ENCODE measurements at places on chromosomes 16 and 17.

DNA sequence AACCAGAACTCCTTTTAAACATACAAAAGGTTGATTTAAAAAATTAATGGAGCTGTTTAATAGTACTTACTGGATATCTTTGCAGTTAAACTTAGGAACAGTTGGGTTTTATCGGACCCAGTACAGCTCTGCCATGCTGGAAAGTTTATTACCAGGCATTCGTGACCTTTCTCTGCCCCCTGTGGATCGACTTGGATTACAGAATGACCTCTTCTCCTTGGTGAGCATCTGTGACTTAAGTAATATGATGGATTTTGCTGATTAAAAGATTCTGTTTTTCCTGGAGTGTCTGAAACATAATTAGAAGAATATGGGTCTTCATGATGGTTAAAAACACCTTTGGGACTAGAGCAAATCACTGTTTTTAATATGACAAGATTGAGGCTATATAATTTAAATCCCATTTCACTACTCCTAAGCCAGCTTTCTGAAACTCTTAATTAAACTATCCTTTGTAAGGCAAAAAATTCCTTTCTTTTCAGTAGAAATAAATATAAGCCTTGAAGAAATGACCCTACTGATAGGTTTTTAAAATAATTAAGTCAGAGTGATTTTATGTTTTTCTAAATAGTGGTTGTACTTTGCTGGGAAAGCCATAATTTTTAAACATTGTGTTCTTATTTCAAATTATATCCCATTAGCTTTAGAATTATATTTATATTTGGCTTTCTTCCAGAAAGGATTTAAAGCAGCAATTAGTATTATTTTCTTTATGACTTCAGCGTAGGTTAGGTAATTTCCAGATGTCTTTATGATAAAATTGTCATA lies 45.7 kb upstream of the KPNB1 start:
- DNase-seq = no peak

- no peak for DNase-seq
These were observed 37.0 kb upstream of the CDH1 start for GRCh38 chr16:68700120-68700519.

GRCh38 chr17:61488878-61489718 lies 36.9 kb downstream of the TBX4 start:
- no peak for DNase-seq

GRCh38 chr17:74779948-74780400 lies 3.8 kb upstream of the NAT9 start:
- peak; percentile 58 for DNase-seq

GRCh38 chr16:80014241-80014939 lies 413.9 kb upstream of the MAF start:
- no peak for DNase-seq

GRCh38 chr16:55273959-55274358 lies 50.0 kb upstream of the IRX6 start:
- no peak for DNase-seq

DNA sequence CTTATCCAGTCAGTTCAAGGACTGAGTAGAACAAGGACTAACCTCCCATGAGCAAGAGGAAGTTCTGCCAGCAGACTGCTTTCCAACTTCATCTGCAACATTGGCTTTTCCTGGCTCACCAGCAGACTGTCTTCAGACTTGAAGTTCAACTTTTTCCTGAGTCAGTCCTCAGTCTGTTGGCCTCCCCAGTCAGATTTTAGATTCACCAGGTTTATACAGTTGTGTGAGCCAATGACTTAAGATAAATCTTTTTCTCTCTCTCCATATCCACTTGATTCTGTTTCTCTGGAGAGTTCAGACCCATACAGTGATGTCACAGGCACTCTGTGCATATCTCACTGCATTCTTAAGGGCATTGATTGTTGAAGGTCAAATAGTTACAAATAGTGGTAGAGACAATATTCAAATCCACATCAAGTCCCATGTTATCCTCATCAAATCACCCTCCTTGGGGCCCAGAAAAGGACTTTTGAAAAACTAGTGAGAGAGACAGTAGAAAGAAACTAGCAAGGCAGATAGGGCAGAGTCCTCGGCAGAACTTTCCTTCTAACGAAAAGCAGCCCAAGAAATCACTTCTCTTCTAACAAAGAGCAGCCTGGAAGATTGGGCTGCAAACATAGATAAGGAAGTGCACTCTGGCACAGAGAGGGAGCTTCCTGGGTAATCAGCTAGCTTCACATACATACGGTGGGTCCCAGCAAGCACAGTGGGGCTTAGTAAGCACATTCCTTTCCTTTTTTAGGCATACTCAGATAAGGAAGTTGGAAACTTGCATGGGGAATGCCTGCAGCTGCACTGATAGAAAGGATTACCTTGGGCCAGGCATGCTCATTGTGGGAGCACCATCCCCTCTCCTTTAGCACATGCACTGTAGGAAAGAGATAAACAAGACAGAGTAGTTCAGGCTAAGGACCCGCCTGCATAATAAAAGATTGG lies 132.3 kb upstream of the FAM20A start:
- no peak for DNase-seq

GRCh38 chr17:66355510-66355909 lies 53.1 kb downstream of the PRKCA start:
- DNase-seq = no peak

DNA sequence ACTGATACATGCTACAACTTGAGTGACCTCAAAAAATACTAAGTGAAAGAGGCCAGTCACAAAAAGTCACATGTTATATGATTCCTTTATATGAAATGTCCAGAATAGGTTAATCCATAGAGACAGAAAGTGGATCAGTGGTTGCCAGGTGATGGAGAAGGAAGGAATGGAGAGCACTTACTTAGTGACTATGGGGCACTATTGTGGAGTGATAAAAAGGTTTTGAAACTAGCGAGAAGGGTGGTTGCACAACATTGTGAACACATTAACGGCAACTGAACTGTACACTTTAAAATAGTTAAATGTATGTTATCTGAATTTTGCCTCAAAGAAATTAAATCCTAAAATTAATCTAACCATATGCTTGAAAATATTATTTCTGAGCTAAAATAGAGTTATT lies 25.9 kb downstream of the AMFR start:
- DNase-seq = no peak

GRCh38 chr16:62853887-62854286 lies 817.6 kb upstream of the CDH8 start:
- no peak for DNase-seq

DNA sequence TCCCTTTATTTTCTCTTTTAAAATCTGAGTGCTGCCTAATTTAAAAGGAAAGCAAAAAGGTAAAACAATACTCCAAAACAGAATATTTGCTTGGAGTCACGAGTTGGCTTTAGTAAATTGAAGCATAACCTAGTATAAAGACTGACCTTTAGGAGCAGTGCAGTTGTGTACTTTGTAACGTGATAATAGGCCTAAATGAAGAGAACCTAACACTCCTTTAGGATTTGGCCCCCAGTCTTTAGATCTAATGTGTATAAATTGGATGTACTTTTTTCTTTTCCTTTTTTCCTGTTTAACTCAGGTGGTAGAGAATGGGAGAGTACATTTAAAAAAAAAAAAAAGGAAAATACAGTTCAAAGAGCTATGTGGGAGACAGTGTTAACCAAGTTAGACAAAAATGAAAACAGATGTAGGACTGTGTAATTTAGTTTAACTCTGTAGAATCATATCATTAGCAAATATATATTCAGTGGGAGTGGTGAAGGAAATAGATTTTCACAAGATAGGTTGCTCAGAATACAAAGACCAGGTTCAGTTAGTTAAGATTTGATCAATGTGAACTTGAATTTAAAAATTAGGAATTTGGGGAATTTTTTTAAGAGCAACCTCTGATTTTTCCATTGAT lies 16.8 kb downstream of the CPD start:
- no peak for DNase-seq

- DNase-seq = no peak
These were observed 358.2 kb downstream of the KIF2B start for GRCh38 chr17:54180950-54181349.
